IMR-90 (cell line): ENCODE measurements at places on chromosomes 2 and 18. TPM values are rescaled to one million over a fixed set of nuclear protein-coding genes. Genes with fewer than 3 reads are reported as not detected.
A peak's percentile ranks its signal among the peaks of the same experiment; 100 is the strongest.

DNA sequence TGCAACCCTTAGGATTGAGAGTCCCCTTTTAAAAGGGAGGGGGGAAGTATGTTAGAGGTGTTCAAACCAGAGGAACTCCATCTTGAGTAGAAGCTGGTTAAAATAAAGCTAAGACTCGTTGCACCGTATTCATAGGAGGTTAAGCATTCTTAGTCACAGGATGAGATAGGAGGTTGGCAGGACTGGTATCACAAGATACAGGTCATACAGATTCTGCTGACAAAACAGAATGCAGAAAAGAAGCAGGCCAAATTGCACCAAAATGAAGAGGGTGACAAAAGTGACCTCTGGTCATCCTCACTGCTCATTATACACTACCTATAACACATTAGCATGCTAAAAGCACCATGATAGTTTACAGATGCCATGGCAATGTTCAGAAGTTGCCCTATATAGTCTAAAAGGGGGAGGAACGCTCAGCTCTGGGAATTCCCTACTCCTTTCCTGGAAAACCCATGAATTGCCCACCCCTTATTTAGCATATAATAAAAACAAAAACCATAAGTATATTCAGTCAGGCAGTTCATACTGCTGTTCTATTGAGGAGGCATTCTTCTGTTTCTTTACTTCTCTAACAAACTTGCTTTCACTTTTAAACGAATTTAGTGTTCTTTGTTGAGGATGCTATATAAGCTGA is 192.2 kb upstream of the NDUFV2 start:
- DNase-seq, result no peak

GRCh38 chr2:28322051-28322450 is 70.6 kb upstream of the FOSL2 start:
- no peak for DNase-seq

GRCh38 chr2:191178806-191179514 is 28.2 kb upstream of the STAT4 start:
- DNase-seq, result peak; percentile 39

- DNase-seq, result no peak
These were observed 2.9 kb upstream of the DLX2 start for GRCh38 chr2:172105471-172106107.

- no peak for DNase-seq
These were observed 19.7 kb downstream of the SH3BP4 start for GRCh38 chr2:234971496-234971895.

DNA sequence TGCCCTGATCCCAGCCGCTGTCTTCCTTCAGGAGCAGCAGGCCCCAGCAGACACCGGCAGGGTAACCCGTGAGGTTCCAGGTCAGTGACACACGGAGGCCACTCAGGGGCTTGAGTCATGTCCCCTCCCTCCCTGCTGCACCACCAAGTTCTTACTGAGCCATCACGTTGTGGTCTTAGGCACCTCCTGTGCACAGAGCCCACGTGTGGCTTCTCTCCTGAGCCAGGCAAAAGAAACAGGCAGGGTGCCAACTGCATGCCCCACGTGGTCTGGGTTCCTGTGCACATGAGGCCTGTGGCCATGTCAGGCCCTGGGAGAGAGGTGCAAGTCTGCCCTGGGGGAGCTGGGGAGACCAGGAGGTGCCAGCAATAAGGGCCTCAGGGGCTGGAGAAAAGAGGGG is 264.8 kb downstream of the KLHL29 start:
- peak; percentile 34 for DNase-seq

GRCh38 chr18:9787036-9787435 is 78.9 kb downstream of the RAB31 start:
- peak; percentile 20 for DNase-seq

Gene TTC27
- 9.8 and 12.7 TPM in 2 replicates for polyA plus RNA-seq

GRCh38 chr2:137231628-137232027 is 466.3 kb downstream of the THSD7B start:
- DNase-seq, result no peak

Gene GKN1
- not detected in 2 replicates for polyA plus RNA-seq

- no peak for DNase-seq
These were observed 355.5 kb downstream of the RAD51AP2 start for GRCh38 chr2:17162713-17163112.

DNA sequence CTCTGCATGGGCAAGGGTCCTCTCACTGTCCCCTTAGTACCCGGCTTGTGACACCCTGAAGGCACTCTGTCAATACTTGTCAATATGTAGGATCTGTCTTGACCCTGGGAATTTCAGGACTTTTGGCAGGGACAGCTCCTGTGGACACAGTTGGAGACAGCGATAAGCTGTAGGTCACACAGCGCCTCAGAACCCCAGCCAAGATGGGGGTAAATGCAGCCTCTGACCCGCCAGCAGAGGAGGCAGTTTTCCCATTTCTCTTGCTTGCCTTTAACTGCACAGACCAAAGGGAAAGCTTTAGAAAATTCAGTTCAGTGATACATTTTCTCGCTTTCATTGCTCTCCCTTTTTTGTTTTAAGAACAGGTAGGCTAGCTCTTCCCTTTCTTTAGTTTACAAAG is 54.8 kb upstream of the KLHL29 start:
- peak; percentile 20 for DNase-seq

Gene ADCY3
- polyA plus RNA-seq, result 46.1 and 50.4 TPM in 2 replicates

GRCh38 chr2:141103216-141103615 is 1027.6 kb downstream of the LRP1B start:
- DNase-seq, result no peak

DNA sequence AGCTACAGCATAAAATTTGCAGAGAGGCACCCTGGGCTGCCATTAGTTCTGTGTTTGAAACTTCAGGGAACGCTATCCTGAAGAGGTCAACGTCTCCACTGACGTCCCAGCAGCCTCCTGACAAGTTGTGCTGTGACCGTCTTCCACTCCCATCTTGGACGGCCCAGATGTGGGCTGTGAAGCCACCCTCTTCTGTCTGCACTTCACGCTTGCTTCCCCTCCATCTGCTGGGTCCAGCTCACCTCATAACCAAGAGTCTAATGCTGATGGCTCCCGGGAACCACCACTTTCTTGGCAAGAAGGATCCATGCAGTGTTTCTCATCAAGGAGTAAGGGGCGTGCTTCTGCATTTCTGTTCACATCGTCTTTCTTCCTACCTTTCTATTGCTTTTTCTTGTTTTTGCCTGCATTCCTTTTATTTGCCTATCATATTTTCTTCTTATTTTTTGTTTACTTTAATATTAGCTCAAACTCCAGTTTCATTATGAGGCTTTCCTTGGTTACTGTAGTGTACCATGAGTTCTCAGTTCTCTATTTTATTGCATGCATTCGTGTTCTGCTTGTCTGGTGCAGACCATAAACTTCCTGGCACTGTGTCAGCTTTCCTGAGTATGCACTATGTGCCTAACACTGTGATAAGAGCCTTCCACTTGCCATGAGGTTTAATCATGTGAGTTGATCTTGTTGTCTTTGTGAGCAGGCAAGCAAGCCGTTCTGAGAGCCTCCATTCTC is 631.8 kb upstream of the RAB6C start:
- DNase-seq, result no peak

- DNase-seq, result no peak
These were observed 70.2 kb upstream of the GALNT3 start for GRCh38 chr2:165864296-165864695.

DNA sequence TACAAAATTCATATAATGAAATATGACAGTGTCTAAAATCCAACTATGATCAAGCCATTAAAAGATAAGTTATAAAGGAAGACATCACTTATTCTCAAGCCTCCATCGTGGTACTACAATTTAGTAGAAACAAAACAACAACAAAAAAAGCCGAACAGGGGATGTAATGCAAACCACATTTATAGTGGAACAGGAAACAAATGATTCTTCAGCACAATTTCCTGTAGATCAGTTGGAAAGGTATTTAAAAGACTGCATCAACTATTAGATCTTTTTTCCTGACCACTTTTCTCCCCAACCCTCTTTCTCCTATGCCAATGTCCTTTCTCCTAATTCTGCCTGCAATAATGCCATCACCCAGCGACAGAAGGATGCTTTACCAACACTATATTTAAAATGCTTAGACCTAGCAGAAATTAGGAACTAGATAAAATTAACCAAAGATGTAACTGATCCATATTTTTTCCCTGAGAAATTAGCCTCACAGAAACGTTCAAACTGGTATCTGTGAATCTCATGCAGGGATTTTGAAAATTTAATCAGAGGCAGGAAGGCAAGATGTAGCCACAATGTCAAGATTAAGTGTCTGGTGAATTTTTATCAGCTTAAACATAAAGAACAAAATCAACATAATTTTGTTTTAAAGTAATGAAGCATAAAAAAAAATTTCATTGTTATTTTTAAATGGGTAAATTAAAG is 271.4 kb downstream of the TCF4 start:
- DNase-seq, result no peak

DNA sequence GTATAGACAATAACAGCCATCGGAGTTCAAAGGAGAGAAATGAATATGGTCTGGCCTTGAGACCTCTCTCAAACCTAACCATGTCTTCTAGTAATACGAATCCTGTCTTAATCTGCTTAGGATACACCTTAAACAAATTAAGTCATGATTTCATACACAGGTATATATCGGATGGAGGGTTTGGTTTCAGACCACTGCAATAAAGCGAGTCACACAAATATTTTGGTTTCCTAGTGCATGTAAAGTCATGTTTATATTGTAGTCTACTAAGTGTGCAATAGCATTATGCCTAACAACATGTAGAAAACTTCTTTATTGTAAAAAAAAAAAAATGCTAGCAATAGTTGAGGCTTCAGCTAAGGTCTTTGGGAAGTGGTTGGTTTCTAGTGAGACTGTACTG is 73.8 kb downstream of the EML6 start:
- DNase-seq, result no peak

DNA sequence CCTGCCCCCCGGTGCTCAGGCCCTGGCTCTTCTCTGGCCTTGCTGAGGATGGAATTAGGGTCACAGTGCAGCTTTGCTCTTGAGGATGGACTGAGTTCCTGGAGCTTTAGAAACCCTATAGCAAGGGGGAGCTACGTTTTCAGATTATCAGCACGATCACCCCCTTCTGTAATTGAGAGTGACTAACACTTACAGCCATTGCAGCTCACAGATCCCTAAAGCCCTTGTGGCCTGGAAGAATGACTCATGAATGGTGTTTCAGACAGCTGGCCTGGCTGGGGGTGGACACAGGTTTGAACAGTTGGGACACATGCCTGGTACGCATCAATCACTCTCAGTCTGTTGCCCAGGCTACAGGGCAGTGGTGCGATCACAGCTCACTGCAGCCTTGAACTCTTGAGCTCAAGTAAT is 79.7 kb upstream of the IGFBP5 start:
- peak; percentile 99 for DNase-seq

- no peak for DNase-seq
These were observed 78.0 kb upstream of the DNMT3A start for GRCh38 chr2:25419678-25420242.

Gene DSG2
- 1.4 and 1.8 TPM in 2 replicates for polyA plus RNA-seq

- DNase-seq, result no peak
These were observed 371.4 kb upstream of the ATP5MC3 start for GRCh38 chr2:175552902-175553301.

GRCh38 chr2:138640921-138641676 is 139.1 kb downstream of the NXPH2 start:
- no peak for DNase-seq

Gene MAIP1
- 14.2 and 15.0 TPM in 2 replicates for polyA plus RNA-seq

Gene CCDC85A
- 1.1 and 1.5 TPM in 2 replicates for polyA plus RNA-seq

- DNase-seq, result peak; percentile 97
These were observed 129.7 kb downstream of the TGIF1 start for GRCh38 chr18:3579701-3580100.

Gene CAPN13
- polyA plus RNA-seq, result not detected in 2 replicates

Gene PDK1
- 35.2 and 38.1 TPM in 2 replicates for polyA plus RNA-seq

- DNase-seq, result no peak
These were observed 101.6 kb upstream of the MAP4K3 start for GRCh38 chr2:39538718-39539117.
